ENCODE measurements at places on chromosomes 4 and X.

DNA sequence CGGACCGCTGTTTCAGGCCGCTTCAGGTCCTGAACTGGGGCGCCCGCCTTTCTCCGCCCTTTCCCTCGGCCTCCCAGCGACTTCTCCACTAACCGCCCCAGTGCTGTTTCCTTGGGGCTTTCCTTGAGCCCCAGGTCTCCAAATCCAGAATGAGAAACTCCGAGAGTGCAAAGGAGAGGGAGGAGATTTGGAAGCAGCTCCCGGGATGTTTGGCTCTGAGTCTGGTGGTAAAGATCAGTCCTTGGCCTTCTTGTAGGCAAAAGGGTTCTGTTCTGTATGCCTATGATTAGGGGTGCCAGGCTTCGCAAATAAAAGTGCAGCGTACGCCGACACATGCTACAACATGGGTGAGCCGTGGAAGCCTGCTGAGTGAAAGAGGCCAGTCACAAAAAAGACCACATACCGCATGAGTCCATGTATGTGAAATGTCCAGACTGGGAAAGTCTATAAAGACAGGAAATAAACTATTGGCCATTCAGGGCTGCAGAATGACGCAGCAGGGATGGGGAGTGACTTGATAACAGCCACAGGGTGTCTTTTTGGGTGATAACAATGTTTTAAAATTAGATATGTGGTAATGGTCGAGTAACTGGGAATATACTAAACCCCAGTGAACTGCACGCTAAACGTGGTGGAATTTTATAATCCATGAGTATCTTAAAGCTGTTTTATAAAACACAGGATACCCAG is 99.8 kb downstream of the TRAPPC11 start:
- no peak for DNase-seq

GRCh38 chr4:169225812-169226211 is 44.9 kb downstream of the SH3RF1 start:
- no peak for DNase-seq

DNA sequence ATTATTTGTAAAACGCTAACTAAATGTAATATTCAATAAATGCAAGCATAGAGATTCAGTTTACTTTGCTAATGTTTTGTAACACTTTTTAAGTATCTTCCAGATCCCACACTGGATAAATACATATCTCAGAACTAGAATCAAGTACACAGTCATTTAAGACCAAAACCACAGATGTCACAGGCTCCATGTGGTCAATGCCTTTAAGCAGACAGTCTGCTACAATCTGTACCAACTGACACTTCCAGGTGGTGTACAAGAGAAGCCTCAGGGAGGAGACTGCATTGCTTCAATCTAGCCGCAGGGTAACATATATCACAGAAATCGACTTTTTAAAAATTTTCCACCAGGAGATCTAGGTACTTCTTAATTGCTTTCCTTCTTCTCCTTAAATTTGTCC is 229.6 kb upstream of the DIAPH2 start:
- no peak for DNase-seq

GRCh38 chr4:25144870-25145481 is 15.3 kb downstream of the SEPSECS start:
- DNase-seq, result no peak

- no peak for DNase-seq
Observed at GRCh38 chr4:53137468-53137867, 228.4 kb downstream of the SCFD2 start.

- no peak for DNase-seq
Observed at GRCh38 chr4:153785910-153786721, 2.8 kb downstream of the SFRP2 start.

DNA sequence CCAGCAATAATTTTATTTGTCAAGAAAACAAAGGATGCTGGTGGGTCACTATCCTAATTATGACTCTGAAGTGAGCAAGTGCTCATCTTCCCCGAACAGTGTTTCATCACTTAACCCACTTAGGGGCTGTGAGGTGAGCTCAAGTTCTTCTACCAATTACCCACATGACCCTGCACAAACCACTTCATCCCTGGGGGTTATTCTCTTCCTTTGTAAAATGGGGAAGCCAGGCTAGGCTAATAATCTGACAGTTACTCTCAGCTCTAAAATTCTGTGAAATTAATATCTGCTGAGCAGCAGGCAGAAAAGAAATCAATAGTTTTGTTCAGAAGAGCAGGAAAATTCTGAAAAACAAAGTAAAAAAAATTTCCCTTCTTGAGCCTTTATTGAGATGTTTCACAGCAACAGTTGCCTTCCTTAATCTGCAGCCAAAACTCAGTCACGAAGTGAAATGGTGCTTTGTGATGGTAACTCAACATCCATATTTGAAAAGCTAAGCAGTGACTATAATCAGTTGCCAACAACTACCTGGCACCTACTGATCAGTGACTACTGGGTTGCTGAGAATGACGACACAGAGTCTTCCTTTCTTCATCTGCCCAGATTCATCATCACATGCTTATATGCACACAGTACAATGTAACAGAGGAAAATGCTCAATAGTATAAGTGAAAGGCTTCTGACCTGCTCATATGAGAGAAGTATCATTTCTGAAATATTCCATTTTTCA is 24.1 kb downstream of the ATP8A1 start:
- DNase-seq, result no peak

- no peak for DNase-seq
Observed at GRCh38 chrX:154033848-154034247, 14.1 kb upstream of the IRAK1 start.

DNA sequence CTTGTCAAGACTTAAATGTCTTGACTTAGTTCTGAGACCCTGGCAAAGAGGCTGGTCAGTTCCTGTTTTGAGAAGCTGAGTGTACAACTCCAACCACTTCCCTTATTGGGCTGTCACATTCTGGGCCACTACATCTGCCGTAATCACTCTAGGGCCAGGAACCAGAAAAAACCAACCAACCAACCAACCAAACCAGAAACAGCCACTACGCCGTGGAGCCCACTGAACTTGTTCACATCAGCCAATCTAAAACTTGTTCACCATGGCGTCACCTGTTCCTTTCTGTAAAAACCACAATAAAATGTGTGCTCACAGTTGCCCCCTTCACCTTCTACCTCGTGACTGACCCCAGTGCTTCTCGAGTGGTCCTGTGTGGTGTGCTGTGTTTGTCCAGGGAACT is 107.3 kb downstream of the JADE1 start:
- no peak for DNase-seq

DNA sequence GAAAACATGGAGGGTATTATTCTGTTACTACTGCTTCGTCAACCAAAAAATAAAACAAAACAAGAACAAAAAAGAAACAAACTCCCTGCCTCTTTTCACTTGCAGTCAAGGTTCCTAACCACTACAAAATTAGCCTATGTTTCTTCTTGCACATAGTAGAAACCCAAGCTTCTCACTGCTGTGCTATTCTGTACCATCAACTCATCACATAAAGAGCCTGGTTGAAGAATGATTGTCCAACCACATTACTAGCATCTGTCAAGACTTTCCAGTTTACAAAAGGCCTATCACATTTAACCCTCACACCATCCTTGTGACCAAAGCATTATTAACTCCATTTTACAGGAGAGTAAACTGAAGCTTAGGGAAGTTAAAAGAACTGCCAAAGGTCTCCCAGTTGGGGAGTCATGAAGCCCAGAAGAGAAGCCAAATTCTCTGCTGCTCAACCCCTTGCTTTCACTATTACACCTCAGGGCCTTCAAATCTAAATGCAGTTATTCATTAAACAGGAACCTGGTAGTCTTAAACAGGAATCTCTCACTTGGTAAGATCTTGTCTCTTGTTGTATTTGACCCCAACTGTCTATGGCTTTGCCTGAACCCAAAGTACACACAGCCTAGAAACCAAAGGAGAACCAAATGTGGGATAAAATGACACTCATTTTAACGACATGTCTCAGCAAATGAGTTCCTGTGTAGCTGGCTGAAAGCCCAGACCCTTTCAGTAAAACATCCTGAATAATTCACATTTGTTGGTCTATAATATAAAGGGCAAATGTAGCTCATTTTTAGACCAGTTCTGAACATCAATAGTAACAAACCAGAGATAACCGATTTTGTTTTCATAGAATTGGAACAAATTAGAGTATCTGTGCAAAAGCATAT is 8.6 kb downstream of the F9 start:
- no peak for DNase-seq

DNA sequence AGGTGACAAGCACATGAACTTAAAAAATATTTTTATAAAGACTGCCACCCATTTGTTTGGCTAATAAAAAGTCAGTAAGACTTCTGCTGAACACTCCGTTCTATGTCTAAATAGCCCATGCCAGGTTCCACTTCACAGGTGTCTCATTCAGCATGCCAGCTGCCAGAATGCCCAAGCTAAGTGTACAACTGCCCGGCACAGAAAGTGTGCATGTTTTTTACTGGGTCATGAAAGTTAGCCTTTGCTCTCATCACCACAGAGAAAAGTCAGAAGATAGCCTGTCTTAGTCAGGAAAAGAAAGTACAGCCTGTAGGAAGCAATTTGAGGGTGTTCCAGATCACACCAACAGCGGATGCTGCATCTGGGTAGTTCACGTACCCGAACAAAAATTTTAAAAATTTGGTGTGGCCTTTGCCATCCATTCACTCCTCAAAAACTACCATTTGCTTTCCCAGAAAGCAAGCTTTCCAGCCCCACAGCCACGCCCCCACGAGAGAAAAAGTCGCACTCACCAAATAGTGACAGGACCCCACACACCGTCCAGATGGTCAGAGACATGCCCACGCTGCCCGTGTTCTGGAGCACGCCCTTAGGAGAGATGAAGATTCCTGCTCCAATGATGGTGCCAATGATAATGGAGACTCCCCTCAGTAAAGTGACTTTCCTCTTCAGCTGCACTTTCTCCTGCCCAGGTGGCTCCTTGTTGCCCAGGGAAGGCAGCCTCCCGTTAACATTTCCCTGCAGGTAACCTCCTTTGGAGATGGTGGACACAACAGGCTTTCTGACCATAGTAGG is 671 bp downstream of the SLC7A11 start:
- no peak for DNase-seq

DNA sequence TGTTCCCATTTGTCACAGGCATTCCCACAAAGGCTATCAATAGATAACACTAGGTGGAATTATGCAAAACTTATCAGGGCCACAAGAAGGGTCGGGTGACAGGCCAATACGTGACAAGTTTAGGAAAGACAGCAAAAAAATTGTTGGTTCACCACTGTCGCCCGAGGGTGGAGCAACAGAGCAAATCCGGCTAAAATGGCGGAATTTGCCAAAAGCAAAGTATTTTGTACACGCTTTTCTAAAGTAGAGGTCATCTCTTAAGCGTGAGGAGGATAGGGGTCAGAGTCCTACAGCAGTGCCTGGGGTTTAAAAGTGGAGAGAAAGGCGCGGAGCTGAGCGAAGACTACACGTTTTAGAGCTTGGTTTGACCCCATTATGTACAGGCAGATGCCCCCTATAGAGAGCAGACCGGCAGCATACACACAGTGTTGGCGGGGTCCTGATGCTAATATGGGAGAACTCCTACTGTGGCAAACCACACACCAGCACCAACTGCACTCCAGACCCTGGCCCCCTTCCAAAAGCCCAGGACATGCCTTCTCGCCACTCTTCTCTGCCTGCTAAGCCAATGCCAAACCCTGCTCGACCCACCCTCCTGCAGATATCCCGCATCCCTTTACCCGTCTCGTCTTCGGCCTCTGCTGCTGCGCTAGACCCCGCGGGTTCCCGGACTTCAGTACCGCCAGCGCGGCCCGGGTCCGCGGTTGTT is 733 bp downstream of the CCNA2 start:
- peak; percentile 67 for DNase-seq

GRCh38 chr4:137495578-137495977 is 36.7 kb downstream of the PCDH18 start:
- no peak for DNase-seq

DNA sequence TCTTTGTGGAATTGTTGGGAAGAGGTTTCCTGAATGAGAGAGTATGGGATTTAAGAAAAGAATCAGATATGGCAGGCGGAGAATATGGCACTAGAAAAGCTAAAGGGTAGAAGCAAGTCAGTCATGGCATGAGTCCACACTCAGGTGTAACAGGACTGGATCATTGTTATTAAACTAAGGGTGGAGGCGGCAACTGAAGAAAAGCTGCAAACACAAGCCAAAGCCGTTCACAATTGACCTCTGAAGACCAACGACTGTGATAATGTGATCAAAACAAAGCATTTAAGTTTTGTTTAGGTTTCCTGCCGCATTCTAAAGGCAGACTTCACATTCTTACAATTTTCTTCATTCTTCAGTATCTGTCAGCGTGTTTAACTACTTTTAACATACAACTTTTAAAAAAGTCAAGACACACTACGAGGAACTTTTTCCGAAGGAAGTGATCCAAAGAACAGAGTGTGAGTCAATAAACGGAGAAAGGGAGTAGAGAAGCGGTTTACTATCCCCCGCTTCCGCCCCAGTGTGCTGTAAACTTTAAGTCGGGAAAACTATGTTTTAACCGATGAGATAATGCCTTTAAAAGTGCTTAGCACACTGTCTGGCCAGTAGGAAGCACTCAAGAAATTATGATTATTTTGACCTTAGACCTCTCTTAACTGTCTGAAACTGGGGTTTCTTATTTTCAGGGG is 909 bp upstream of the SLAIN2 start:
- no peak for DNase-seq

DNA sequence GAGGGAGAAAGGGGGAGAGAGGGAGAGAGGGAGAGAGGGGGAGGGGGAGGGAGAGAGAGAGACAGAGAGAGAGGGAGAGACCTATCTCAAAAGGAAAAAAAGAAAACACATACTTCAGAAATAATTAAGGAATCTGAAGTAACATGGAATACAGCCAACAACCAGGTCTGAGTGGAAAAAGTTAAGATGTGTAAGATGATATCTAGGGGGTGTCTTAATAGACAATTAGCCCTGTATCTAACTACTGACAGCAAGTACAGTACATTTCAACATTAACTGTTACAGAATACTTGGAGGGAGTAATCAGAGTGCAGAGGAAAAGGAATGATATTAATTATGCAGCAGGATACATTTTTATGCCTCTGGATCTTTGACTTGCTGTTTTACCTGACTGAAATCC is 22.4 kb downstream of the NUP54 start:
- DNase-seq, result no peak

DNA sequence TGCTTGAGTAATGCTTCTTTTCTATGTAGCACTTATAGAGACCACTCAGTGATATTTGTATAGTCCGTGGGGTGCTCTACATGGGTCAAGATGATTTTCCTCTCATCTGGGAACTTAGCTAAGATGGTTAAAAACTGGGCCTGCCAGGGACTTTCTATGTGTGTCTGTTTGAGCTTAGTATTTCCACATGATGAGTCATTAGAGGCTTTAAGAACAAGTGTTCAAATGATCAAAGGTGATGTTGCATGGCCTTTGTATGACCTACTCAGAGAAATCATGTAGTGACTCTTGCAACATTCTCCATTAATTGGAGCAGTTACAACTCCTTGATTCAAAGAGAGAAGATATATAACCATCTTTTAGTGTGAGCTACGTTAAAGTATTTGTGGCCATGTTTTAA is 1480.5 kb upstream of the IGFBP7 start:
- no peak for DNase-seq

All from sigmoid colon (tissue), 7 donors.